ENCODE measurements at places on chromosomes 6 and 20.

GRCh38 chr20:9403448-9403847 is 110.9 kb upstream of the LAMP5 start:
- DNase-seq: no peak

DNA sequence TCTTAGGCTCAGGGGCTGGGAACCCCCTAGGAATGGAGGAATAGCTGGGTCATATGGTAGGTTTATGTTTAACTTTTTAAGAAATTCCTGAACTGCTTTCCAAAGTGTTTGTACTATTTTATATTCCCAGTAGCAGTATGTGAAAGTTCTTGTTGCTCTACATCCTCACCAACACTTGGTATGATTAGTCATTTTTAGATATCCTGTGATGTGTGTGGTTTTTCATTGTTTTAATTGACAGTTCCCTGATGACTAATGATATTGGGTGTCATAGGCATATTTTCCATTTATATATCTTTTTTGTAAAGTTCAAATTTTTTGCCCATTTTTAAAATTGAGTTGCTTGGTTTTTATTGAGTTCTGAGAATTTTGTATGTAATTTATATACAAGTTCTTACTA is 72.3 kb downstream of the SLC16A10 start:
- no peak for DNase-seq

- DNase-seq: no peak
Observed at GRCh38 chr6:91600561-91600960, 1013.7 kb upstream of the MAP3K7 start.

GRCh38 chr6:34312259-34312658 is 63.5 kb upstream of the SMIM29 start:
- DNase-seq: no peak

DNA sequence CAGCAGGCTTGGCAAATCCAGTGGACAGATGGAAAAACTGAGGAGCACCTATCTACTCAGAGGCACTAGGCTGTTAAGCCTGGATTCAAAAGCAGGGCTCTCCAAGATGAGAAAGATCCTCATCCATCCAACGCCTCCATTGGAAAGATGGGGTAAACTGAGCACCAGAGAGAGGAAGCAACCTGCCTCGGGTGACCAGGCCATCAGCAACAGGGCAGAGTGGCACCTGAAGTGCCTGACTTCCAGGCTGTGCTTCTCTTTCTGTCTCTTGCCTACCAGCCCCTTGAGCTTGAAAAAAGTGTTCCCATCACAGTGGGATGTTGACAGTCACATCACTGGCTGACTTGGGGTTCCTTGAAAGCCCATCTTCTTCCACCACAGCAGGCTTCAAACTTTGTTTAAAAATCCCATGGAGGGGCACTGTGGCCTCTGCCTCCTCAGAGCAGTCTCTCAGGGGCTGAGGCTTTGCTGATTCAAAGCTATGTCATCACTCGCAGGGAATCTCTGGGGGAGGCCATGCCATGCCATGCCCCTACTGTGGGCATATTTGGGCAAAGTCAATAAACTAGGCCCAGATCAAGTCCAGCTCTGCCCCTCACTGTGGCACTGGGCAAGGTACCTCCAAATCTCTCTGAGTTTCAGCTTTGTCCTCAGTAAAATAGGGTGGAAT is 44.8 kb upstream of the TGM2 start:
- DNase-seq: no peak

GRCh38 chr6:36627801-36628246 is 33.7 kb downstream of the SRSF3 start:
- no peak for DNase-seq

- peak; percentile 70 for DNase-seq
Observed at GRCh38 chr6:7324520-7324919, 11.5 kb upstream of the SSR1 start.

DNA sequence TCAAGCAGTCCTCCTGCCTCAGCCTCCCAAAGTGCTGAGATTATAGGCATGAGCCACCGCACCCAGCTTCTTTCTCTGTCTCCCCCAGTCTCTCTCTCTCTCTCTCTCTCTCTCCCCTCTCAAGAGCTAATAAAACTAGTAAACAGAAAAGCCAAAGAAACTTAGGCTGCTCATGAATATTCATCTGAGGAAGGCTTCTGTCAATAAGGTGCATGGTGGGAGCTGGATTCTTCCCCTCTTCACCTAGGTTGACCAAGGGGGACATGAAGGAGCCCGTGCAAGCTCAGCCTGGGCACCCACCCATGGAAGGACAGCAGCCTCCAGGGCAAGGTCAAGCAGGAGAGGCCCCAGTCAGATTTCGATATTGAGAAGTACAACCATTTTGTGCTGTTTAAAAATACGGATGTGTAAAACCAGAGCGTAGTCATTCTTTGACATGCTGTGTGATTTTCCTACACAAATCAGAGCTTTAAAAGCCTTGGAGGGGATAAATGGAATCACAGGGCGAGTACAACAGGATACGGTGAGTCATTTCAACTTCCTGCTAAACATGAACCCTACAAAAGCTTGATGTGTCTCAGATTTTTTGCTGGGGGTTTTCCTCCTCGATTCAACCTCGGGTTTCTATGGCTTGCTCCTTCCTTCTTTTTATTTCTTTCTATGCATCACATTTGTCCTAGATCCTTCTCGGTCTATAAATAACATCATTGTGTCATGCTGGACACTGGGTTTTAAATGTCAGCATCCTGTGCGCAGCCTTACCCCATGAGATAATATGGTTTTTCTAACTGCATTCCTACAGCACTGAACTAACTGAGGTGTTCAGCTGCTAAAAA is 368.9 kb upstream of the JARID2 start:
- no peak for DNase-seq

GRCh38 chr20:14197097-14197496 is 140.3 kb downstream of the FLRT3 start:
- no peak for DNase-seq

DNA sequence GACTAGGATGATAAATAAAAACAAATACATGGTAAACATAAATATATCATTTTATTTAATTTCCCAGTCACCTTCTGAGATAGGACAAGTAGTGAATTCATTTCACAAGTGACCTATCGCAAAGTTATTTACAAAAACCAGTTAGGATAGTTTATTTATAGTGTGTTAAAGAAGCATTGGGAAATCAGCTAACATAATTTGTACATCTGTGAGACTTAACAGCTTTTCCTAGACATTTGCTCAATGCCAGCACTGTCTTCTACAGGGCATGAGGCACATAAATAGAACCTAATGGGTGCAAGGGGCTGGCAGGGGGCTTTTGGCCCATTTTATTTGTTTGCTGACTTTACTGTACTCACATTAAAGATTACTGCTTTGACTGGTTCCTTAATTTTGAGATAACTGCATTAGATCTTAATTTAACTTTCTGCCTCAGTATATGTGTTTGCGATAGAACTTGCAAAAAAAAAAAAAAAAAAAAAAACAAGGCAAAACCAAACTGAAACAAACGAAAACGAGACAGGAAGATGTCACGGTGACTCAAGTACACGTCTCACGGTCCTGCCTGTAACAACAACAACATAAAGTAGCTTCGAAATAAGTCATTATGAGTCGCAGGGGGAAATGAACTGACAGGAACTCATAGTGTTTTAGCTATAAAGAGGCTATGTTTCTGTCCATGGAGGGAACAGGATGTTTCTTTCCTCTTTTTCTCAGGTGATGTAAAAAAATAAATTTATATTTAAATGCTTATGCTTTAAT is 133.7 kb upstream of the GMDS start:
- DNase-seq: no peak

DNA sequence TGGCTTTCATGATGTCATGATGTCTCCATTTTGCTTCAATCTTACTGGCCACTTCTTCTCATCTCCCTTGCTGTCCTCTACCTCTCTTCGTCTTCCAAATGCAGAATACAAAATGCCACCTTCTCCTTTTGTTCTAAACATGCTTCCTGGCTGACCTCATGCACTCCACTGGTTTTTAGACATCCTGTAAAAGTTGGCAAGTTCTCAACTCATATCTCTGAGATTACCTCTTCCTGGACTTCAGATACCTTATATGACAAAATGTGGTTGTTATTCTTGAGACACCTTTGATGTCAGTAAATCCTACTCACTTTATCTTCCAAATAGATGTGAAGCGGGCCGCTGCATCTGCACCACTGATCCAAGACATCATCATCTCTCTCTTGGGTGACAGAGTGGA is 212.7 kb upstream of the FOXA2 start:
- no peak for DNase-seq

GRCh38 chr6:81465859-81466258 is 286.6 kb downstream of the TENT5A start:
- no peak for DNase-seq

DNA sequence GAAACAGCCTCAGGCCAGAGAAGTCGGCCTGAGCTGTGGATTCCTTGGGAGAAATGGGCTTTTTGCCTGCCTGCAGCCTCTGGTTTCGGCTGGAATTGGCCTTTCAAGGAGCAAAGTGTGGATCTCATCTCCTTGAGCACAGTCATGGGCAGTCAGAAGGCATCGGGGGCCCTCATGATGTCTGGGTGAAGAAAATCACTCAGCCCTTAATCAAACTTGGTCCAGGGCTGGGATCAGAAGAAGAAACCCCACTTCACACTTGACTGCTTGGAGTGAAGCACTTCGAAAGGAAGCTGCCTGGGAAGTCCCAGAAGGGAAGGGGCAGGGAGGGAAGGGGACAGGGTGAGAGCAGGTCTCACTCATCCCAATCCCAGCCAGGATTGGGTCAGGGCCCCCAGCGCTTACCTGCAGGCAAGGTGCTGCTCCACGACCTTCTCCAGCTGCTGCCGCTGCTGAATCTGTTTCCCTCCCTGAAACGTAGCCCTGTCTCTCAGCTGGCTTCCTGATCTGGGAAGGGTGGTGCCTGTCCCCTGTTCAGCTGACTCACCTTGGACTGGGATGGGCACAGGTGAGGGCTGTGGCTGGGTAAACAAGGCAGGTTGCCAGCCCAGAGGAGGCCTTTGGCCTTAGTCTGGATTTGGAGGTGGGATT is at the start of gene SDCBP2:
Gene SDCBP2, minus strand, starts transcription at position 460 of the 651 bp plus-strand sequence. CDS start 8,723 bp downstream, outside the sequence.
- DNase-seq: no peak

DNA sequence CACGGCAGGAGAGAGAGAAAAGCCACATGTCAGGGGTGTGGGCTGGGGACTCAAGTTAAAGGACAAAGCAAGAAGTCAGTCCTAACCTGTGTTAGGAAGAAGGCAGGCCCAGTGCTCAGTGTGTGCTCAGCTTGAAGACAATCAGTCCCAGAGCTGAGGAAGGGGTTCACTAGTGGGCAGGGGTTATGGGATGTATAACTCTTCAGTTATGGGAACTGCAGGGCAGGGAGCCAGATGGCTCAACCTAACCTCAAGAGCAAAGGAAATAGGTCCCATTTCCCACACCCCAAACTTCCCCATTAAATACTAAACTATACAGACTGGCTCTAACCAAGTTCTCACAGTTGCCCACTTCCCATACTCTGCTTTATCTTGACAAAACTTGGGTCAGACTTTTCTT is 7.4 kb upstream of the SSTR4 start:
- DNase-seq: no peak

DNA sequence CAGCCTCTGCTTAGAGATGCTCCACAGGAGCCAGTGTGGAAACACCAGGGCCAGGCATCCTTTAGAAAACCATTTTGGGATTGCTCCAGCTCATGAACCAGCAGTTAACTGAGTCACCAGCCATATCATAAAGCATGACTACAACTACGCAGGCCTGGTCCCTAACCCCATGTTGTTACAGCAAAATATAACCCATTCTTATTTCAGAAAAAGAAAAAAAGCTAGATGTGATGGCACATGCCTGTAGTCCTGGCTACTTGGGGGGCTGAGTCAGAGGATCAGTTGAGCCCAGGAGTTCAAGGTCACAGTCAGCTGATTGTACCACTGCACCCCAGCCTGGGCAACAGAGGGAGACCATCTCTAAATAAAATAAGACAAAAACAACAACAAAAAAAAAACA is 36.8 kb downstream of the C6orf15 start:
- DNase-seq: no peak

DNA sequence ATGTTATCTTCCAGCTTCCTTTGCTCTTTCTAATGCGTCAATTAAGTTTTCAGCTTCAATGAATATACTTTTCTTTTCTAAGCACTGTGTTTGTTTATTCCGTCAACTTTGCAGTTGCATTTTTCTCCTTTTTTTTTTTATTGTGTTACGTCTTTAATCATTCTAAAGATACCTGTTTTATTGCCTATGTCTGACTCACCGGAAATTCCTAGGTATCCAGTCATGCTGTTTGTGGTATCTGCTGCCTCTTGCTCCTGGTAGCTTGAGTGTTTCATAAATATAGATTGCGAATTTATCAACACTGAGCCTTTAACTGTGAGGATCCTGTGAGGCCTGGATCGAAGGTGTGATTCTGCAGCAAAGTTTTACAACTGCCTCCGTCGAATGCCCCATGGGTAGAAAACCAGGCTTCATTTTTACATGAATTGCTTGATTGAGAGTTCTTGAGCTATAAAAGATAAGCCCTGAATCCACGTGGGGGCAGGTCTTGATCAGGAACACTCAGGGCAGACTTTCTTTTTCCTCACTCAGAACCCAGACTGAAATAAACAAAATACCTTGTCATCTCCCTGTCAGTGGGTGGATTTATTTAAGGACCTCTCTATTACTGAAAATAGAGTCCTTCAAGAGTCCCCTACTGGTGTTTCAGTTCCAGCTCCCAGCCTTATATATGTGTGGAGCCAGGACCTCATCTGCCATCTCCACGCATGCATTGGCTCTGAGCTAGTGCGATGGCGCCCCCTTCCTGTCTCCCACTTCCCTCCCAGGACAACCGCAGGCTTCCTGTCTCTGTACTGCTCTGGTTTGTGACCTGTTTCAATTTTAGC is 60.1 kb upstream of the LRRC1 start:
- no peak for DNase-seq

GRCh38 chr6:33313709-33314514 is at the start of gene TAPBP:
TAPBP (minus strand) TSS chr6:33314078; CDS start chr6:33314041, 37 bp downstream.
- DNase-seq: no peak

GRCh38 chr20:37359331-37359730 is 13.4 kb downstream of the SRC start:
- DNase-seq: no peak

GRCh38 chr6:155287762-155288161 is 23.9 kb downstream of the CLDN20 start:
- no peak for DNase-seq

DNA sequence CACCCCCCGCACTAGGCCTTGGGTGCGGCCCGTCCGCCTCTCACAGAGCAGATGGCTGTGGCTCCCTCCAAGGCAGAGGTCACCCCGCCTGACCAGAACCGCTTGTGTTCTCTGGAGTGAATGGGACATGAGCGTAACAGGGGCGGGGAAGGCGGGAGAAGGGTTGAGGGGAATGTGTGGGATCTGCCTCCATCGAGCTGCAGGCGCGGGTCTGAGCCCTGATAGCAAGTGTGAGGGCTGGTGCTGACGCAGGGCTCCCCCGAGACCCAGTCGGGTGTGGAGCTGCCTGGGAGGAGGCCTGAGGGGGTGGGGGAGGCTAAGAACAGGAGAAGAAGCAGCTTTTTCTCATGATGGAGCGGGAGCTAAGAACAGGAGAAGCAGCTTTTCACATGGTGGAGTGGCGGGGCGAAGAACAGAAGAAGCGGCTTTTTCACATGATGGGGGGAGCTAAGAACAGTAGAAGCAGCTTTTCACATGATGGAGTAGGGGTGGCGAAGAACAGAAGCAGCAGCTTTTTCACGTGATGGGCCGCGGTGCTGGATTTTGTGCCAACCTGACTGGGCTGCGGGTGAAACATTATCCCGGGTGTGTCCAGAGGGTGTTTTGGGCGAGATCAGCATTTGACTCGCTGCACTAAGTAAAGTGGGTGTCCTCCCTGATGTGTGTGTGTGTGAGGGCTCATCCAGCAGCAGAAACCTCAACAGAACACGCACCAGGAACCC is 169.3 kb downstream of the TTLL2 start:
- DNase-seq: no peak

Data from SIG-M5 (cell line).